ENCODE measurements at places on chromosomes 4 and X.

DNA sequence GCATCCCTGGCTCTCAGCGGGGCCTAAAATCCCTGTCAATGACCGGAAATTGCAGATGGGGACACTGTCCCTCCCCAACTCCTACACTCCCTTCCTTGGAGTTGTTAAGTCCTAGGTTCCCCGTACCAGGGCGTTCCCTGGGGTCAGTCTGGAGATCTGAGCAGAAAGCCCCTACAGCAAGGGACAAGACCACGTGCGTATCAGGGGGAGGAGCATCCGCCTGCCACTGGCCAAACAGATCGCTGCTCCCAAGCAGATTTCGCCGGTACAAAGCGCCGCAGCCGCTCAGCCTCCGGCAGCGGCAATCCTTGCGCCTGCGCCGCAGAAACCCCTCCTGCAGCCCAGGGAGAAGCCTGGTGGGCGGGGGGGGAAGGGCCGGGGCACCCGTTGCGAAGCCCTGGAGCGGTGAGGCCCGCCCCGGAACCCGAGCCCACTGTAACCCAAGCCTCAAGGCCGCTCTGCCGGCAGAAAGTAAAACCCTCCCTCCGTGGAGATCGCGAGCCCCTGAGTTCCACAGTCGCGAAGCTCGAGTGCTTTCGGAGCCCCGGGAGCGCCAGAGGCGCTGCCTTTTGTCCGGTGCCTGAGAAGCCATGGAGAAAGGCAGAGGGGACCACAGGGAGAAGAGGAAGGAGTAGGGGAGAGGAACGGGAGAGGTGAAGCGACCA is 2.7 kb downstream of the CRMP1 start:
- no peak for DNase-seq

DNA sequence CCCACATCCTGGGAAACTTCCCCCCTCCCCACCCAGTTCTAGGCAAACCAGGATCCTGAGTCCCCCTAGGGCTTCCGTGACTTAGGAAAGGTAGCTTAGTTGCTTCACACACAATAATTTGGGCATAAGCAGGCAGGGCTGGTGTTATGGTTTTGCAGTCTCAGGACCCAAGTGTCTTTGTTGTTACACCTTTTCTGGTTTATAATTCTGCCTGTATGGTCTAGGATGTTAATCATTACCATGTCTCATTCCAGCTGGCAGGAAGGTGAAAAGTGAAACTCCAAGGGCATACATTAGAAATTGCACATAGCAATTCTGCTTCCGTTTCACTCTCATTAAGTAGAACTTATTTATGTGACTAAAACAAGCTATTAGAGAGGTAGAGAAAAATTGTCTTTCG is 16.8 kb downstream of the UGT8 start:
- DNase-seq: no peak

GRCh38 chr4:184883024-184883423 is 57.3 kb upstream of the ACSL1 start:
- no peak for DNase-seq

- no peak for DNase-seq
These were observed 331.3 kb upstream of the KLF3 start for GRCh38 chr4:38332699-38333098.

DNA sequence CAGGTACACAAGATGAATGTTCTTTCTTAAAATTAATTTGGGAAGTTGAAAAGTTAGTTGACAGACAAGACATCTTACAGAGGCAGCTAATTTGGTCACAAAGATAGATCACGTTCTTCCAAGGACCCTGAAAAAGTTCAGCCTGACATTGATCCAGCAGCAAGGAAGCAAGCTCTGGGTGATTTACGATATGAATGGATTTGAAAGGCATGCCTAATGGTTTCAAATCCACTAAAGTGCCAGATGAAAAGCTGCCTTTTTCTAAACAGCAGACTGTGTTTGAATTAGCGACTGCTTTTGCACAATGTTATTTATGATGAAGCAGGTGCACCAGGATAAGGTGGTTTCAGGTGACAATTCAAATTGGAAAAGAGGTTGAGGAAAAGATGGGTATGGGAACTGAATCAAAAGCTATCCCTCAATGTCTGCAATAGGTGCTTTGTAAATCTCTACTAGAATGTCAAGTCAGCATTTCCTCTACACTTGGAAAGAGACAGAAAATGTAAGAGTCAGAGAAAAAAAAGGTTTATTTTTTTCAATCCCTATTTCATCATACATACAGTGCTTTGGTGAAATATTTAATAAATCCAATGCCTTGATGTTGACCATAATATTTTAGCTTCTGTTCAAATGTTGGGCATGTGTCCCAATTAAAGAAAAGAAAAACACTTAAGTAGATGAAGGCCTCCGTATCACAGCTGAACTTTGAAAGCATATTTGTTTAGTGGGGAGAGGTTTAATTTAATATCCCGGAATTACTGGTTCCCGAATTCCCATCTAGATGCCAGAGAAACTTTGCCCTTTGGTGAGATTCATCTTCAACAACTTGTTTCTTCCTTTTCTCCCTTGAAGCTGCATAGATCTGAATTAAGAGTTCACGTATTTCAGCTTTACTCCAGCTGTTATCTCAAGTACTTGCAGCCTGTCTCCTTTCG is 6.0 kb downstream of the RASGEF1B start:
- no peak for DNase-seq

DNA sequence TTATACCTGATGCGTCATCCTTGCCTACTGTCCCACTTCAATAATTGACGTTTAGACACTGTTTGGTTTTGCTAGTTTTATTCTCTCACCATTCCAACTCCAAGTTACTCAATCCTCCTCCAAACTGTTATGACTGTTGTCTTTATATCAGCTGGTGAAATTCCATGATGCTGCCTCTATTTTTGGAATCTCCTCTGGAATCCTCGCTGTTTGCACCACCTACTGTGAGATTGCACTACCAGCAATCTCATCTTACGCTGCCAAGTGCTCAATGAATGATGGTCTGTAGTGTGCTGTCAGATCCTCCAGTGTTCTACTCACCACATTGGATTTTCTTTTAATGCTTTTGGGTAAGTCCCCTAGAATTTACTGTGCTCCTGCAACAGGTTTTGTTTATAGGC is 13.2 kb upstream of the PCDH18 start:
- DNase-seq: no peak

DNA sequence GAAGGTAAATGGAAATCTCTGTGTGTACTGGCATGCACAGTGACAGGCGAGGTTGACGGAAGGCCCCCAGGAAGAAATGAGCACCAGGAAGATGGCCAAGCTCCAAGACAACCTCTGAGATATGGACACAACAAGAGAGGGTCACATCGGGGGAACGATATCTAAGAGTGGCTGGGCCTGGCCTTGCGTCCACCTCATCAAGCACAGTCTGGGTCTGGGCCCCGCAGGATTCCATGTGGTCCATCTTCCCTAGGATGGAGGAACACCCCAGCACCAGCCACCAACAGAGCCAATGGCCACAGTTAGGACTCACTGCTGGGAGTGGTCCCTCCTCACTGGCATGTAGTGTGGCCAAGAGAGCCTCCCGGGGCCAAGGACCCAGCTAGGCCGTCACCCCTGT is 272.6 kb upstream of the AGTR2 start:
- DNase-seq: no peak

- no peak for DNase-seq
These were observed 183.9 kb downstream of the SNCA start for GRCh38 chr4:89653012-89653411.

DNA sequence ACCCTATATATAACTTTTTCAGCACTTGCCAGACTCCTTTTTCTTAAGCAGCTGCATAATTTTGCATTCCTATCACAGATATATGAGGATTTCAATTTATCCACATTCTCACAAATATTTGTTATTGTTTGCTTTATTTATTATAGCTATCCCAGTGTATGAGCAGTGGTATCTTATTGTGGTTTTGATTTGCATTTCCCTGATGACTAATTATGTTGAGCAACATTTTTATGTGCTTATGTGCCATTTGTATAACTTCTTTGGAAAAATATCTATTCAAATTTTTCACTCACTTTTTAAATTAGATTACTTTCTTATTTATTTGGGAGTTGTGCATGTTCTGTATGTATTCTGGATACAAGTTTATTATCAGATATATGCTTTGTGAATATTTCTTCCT is 361.9 kb downstream of the KCTD8 start:
- no peak for DNase-seq

GRCh38 chr4:38113551-38113950 is 153.4 kb downstream of the PTTG2 start:
- DNase-seq: no peak

- DNase-seq: no peak
These were observed 12.3 kb downstream of the TBCK start for GRCh38 chr4:106303548-106304281.

DNA sequence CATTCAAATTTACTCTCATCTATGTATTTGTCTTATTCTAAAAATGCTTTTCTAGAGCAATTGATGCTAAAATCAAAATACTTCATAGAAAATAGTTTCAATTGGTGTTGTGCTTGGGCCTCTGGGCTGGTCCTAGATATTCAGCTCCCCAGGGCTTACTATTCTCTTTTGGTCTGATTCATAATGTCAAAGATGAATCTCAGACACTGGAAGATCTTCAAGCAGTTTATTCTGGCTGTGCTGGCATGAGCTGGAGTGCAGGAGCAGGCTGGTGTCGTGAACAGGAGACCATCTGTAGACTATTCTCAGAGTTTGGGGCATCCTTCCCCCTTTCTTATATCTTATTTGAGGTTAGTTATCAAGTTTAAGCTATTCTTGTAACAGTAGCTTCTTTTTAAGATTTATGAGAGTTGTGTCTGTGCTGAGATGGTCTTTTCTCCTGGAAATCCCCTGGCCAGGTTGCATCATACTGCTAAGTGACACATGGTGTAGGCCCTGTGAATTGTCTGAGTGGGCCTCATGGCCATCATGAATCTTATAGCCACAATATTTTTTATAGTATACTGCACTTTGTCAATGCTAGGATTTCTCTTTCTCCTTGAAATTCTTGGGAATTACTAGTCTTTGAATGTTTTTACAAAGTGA is 1624.0 kb upstream of the IGFBP7 start:
- DNase-seq: no peak

DNA sequence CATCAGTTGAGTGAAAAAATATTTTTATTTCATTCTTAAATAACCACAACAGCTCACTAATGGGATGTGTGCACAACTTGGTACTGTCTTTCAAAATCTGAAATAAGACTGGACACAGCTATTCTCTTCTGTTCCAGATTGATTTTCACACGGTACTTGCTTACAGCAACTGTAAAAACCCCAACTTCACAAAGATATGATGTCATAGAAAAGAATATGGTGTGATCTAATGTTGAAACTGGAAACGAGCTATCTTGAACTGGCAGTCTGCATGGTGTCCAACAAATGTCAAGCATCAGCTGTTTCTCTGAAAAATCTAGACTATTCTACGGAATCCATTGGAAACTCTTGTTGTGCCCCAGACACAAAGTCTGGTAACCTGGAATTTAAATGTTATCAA is 14.7 kb downstream of the HELQ start:
- no peak for DNase-seq

DNA sequence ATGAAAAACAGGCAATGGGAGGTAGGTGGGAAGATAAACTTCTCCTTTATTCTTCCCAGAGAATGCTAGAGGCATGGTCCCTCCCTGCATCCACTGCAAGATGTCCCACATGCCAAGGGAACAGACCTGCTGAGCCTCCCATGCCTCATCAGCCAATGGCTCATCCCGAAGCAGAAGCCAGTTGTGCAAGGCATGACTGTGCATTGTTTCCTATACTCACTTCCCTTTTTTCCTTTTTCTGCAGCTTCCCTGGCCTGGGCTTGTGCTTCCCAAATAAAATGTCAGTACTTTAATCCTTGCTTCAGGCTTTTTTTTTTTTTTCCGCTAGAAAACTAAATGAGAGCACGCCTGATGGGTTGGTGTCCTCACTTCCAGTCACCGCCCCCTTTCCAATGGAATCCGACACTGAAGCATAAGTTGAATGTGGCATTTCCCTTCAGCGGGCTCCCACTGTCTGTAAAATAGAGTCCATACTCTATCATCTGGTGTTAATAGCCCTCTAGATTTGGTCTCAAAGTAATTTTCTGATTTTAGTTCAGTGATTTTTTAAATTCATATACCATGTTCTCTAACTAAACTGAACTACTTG is 239.0 kb upstream of the JADE1 start:
- DNase-seq: no peak

DNA sequence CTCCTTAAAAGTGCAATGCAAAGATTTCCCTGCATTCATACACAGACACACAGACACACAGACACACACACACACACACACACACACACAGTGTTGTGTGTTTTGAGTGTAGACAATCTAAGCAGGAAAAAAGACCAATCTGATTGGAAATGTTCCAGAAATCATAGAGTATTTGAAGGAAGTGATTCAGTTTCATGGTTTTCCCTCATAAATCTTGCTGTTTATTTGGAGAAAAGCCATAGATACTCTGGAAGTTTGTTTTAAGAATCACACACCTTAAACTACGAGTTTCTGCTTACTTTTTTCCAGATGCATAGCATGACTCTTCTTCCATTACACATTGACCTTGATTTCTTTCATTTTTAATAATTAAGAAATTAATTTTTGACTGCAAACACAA is 298.5 kb upstream of the BMP3 start:
- DNase-seq: no peak

GRCh38 chrX:123983240-123983639 is 21.7 kb downstream of the STAG2 start:
- DNase-seq: no peak

- peak; percentile 47 for DNase-seq
These were observed 85.5 kb downstream of the NFKB1 start for GRCh38 chr4:102586644-102587021.
